NCI-H446 treated with DMSO at 0.1 percent for 48 hours (cell line): ENCODE measurements at places on chromosomes 2 and 18.

DNA sequence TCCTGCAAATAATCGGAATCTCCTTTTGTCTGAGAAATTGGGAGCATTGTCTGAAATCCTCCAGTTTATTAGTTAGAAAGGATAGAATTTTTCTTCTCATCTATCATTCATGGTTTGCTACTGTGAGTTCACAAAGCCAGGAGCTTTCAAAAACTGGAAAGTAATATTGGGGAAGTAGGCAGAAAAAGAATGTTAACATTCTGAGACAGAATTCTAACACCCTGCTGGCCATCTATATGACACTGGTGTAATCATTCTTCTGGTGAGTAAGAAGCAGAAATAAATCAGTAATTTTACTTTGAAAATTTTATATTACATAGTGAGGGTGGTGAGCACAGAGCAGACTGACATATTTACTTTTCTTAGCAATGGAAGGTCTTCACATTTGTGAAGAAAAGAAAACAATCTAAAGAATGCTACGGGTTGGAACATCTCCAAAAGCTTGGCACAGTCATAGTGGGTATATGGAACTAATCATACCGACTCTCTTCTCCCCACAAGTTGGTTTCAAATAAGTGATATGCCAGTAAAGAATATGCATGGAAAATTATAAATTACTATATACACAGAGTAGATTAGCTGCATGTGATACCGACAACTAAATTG is 344.9 kb downstream of the LPIN1 start:
- DNase-seq, result no peak

DNA sequence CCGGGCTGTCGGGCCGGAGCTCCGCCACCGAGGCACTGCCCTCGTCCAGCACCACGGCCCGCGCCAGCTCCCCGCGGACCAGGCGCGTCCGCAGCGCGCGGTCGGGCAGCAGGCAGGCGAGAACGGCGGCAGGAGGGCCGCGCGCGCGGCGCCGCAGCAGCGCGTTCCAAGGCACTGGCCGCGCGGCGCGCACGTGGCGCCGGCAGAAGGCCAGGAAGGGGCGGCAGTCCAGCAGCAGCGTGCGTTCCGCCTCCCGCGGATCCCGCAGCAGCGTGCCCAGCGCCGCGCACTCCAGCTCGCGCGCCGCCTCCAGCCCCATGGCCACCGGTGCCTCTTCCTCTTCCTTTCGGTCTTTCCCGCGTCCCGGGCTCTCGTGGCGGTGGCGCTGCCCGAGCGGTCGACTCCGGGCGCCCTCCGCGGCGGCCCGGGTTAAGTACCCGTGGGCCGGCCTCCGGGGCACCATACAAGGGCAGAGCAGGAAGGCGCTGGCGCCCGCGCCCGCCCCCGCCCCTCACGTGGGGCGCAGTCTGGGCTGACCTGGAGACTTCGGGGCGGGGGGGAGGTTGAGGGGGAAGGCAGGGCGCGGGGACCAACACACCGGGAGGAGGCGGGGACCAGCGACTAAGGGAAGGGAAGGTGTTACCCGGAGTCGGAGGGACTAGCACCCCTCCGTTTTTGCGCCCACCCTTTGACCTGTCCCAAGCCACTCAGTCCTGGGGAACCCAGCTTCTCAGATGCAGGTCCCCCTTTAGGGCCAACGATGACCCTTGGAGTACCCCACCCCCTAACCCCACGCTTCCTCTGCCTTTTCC is at the start of gene DUSP2:
Gene DUSP2 (minus strand): TSS at position 405 of the 812 bp plus-strand sequence. CDS start 86 bp downstream, at position 319.
- no peak for DNase-seq

- peak; percentile 51 for DNase-seq
Observed at GRCh38 chr18:8741117-8741516, 35.8 kb downstream of the MTCL1 start.

GRCh38 chr2:33521791-33522281 is 45.4 kb downstream of the RASGRP3 start:
- peak; percentile 81 for DNase-seq

- DNase-seq, result no peak
Observed at GRCh38 chr2:152400607-152401214, 65.7 kb downstream of the FMNL2 start.

DNA sequence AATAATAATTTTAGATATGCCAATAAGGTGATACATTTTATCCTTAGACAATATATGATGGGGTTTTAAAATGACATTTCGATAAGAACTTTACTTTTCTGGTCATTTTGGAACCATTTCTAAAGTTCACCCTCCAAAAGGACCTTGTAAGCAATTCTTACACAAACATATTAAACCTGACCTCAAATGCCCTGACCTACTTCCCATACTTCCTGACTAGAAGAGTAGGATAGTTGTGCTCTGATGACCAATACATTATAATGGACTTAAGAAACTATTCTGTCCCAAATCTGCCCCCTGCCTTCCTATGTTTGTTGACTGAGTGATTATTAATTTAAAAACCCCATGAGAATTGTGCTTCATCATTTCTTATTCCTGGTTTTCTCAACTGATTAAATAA is 24.6 kb downstream of the GCA start:
- DNase-seq, result no peak

GRCh38 chr2:113228991-113229716 is 49.6 kb downstream of the PAX8 start:
- DNase-seq, result no peak
